Renal cortical epithelial cell (primary cell): ENCODE measurements at places on chromosomes 2 and 18.
A peak's percentile ranks its signal among the peaks of the same experiment; 100 is the strongest.

GRCh38 chr18:574865-575645 is 5.1 kb upstream of the CETN1 start:
- no peak for DNase-seq

DNA sequence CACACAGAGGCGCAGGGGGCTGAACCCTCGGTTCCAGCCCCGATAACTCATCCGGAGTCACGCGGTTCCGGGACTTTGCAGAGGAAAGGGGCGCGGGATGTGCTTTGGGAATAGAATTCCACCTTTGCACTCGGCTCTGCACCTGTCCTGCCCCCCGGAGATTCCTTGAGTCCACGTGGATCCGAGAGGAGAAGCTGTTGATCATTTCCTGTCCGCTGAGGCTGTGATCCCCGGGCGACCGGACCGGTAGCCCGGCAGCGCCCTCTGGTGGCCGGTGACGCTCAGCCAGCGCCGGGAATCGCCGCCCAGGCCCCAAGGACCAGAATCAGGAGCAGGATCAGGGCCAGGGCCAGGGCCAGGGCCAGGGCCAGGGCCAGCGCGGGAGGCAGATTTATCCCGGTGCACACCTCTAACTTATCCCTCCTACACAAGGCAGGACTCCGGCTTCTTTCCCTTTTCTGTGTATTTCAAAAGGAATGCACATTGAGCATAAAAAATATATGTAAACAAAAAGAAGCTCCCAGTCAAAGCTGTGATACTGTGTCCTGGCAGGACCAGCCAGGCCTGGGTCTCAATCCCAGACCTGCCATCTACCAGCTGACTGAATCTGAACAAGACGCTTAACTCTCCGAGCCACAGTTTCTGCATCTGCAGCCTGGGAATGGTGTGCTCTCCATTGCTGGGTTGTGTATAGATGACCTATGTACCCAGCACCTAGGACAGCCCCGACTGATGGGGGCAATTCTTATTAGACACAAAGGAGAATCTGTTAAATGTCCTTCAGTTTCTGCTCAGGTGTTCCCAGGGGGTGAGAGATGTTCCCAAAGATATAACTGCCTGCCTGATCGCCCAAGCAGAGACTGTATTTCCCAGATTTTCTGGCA is 8.5 kb upstream of the SPATA3 start:
- DNase-seq: peak; percentile 30

DNA sequence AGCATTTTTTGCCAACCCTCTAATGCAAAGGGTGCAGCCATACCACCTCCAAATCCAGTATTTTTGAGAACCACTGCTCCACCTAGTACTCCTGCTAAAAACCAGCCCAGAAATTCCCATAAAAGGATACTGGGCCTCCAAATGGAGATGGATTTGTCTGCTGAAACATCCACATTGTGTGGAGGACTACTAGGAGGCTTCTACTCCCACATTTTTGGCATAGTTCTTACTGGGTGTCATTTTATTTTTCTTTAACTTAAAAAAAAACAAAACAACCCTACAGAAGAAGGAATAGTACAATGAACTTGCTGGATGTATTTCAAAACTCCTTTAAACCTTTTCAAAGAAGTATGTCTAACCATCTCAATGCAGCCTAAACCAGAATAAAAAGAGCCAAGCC is 219.2 kb downstream of the SRBD1 start:
- DNase-seq: no peak

DNA sequence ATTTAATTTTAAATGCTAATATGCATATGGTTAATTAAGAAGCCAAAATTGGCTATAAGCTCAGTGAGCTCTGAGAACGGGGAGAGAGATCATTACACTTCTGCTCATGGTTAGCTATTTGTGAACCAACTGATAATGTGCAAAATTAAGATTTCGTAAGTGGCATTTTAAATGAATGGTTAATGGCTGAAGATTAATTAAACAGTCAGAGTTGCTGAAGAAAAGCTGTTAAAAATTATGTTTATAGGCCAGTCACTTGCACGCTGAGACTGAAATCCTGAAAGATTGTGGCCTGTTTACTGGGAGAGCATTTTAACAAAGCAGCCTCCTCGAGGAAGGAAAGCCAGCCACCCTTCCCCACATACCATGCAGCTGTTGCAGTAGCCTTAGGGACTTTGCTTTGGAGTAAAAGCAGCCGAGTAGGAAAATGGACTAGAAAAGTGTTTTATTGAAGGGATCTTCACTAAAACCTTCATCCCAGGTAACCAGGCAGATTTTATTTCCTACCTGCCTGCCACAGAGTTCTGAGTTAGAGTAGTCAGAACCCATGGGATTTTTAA is 218.8 kb upstream of the NRP2 start:
- peak; percentile 4 for DNase-seq

GRCh38 chr2:16081316-16082200 is 141.2 kb downstream of the MYCN start:
- no peak for DNase-seq

GRCh38 chr2:134773335-134773734 is 54.5 kb upstream of the TMEM163 start:
- DNase-seq: no peak

DNA sequence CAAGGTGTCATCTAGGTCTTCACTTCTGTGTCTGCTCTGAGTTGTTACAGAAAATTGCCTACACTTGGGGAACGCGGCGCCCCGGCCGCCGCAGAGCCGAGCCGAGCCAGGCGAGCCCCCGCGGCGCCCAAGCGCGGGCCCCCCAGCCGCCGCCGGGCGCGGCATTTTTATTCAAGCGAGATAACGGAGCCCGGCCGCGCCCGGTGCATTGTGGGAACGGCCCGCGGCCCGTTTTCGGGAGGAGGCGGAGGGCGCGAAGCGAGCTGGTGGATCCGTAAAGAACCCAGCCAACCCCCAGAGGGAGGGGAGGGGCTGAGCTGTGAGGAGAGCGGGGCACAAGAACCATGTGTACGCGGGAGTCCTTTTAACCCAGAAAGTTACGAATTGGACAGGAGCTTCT is 191.8 kb downstream of the FTCDNL1 start:
- no peak for DNase-seq

- peak; percentile 100 for DNase-seq
Measured at GRCh38 chr2:164711766-164712138, 90.5 kb upstream of the GRB14 start.

DNA sequence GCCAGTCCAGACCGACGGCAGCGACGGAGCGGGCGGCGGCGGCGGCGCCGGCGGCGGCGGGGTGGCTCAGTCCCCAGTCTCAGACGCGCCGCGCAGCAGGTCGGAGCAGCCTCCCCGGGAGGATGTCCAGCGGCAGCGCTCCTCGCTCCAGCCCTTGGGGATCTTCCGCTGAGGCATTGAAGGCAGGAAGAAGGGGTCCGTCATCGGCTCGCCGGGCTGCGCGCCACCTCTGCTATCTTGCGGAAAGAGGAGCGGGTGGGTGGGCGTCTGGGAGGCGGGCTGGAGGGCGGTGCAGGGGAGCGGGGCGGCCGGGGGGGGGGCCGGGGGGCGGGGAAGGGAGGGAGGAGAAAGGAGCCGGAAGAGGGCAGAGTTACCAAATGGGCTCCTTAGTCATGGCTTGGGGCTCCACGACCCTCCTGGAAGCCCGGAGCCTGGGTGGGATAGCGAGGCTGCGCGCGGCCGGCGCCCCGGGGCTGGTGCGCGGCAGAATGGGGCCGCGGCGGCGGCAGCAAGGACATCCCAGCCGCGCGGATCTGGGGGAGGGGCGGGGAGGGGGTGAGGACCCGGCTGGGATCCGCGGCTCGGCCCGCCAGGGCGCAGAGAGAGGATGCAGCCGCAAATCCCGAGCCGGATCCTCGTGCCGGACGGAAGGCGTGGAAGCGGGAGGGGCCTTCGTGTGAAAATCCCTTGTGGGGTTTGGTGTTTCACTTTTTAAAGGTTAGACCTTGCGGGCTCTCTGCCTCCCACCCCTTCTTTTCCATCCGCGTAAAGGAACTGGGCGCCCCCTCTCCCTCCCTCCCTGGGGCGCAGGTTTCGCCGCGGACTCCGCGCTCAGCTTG is at the start of gene NETO1:
NETO1 (minus strand) TSS at position 242 of the 839 bp plus-strand sequence. CDS start 696 bp downstream, outside the sequence.
- no peak for DNase-seq

DNA sequence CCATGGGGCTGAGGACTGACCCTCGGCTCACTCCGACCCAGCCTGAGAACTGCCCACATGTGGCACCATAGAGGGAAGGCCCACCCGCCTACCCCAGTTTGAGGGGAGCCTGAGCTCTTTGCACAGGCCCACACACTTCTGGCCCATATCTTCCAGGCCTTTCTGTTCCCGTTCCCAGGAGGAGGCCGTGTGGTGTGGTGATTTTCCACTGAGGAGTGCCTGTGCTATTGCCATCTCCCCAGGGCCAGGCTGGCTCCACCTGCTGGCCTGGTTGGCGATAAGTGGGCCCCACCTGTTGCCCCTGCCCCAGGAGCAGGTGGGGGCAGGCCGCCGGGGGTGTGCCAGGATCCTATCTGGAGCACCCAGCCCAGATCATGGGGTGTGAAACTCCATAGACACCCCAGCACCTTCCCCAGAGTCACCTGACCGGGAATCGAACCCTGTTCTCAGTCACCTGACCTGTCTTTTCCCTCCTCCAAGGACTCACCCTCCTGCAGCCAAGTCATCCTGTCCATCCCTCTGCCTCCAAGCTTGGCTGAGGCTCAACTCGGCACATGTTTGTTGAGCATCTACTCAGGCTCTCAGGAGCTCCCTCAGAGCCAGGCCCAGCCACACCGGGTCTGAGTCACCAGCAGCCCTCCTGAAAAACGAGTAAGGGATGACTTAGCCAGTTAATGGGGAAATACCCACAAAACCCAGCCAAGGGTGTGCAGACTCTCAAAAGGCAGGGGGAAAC is 120.1 kb downstream of the CYP26B1 start:
- no peak for DNase-seq

DNA sequence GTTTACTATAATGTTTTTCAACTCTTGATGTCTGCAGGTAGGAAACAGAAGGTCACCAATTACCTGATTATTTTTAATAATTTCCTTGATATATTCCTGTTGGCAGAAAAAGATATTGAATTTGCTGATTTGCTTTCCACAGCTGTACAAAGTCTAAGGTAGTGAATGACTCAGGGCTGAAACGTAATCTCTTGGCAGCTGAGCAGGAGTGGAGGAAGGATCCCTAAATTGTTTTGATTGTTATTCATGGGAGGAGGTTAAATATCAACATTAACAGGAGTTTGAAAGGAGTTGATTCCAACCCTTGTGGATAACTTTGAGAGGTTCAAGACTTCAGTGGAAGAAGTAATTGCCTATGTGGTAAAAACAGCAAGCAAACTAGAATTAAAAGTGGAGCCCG is 345.2 kb upstream of the SLC8A1 start:
- DNase-seq: peak; percentile 75

GRCh38 chr18:23421277-23421676 is 31.8 kb upstream of the RIOK3 start:
- no peak for DNase-seq

DNA sequence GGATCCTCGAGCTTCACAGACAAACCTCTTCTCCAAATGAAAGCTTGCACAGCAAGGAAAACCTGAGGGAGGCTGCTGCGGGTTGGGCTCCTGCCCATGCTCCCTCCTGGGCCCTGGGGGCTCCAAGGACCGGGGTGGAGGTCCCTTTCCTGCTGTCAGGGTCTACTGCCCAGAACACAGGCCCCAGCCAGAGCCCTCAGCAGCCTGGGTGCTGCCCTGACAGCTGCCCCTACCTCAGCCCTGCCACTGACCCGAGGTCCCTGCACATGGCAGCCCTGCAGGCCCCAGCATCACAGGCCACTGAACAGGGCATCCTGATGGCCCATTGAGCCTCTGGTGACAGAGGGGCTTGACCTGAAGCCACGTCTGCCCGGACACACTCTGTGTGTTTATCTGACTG is 41.0 kb downstream of the CROCC2 start:
- DNase-seq: no peak

DNA sequence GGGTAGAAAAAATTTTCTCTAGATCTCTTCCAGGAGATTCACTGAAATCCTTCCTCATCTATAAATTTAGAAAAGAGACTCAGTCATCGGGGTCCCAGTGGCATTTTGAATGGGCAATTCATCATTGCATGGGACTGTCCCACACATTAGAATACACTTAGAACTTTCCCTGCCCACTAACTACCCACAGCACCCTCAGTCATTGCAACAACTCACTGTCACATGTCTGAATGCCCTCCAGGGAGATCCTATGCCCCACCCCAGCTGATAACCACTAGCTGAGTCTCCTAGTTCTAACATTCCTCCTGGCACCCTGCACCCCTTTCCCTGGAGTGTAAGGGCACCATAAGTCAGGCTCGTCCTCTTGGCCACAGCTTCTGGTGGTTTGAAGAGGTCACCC is 89.6 kb downstream of the INSIG2 start:
- no peak for DNase-seq

DNA sequence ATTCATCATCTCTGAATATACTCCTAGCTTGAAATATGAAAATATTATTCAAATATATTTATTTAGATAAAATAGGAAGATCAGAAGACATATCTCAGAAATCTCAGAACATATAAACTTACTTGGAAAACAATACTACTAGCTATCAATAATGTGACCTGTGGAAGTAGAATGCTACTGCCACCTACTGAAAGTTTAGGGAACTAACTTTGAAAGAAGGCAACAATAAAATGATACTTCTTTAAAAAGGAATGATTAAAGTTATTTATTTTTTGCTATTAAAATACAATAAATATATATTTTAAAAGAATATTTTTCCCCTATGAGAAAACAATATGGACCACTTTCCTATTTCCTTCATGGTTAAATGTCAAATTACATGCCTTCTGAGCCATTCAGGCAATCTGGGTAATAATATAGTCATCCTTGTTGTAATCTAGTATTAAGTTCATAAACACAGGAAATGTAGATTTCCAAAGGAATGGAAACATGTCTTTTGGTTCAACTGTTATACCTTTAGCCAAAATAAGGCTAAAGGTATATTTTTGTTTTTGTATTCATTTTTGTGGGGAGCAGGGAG is 26.0 kb downstream of the ACADL start:
- DNase-seq: peak; percentile 65

DNA sequence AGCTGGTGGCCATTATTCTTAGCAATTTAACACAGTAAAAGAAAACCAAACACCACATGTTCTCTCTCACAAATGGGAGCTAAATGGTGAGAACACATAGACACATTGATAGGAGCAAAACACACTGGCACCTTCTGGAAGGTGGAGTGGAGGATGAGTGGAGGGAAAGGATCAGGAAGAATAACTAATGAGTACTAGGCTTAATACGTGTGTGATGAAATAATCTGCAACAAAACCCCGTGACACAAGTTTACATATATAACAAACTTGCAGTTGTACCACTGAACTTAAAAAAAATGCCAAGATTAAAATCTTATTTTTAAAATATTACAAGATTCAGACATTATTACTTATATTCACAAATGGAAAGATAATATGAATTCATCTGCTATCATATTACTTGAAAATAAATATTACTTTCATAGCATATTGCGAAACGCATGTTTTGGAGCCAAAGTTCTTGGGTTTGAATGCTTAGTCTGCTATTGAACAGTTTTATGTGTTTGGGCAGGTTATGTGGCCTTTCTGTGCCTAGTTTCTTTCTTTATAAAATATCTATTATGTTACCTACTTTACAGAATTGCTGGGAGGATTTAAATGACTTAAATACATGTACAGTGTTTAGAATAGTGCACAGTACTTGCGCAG is 20.5 kb downstream of the ANKRD62 start:
- DNase-seq: no peak

GRCh38 chr2:45104429-45104828 is 95.2 kb upstream of the SIX2 start:
- DNase-seq: no peak
